Camera-type eye (tissue), 1 donor: ENCODE measurements at places on chromosomes 11 and 22. TPM values are rescaled to one million over a fixed set of nuclear protein-coding genes. Genes with fewer than 3 reads are reported as not detected.

MMP7 gene
- total RNA-seq: 9.1 TPM

PDE3B gene
- total RNA-seq: 21.8 TPM

ACTN3 gene
- total RNA-seq: 0.49 TPM

SAA2 gene
- total RNA-seq: 0.99 TPM

HORMAD2 gene
- 1.6 TPM for total RNA-seq

DNAJB13 gene
- 1.0 TPM for total RNA-seq

TPBGL gene
- not detected for total RNA-seq

UCP3 gene
- total RNA-seq: 1.6 TPM

INSC gene
- 3.2 TPM for total RNA-seq

DSCAML1 gene
- total RNA-seq: 18.0 TPM
